Activated gamma-delta T cell treated with Interleukin-2 at 50 U/mL for 16 hours (primary cell): ENCODE measurements at places on chromosomes 2 and 18.

DNA sequence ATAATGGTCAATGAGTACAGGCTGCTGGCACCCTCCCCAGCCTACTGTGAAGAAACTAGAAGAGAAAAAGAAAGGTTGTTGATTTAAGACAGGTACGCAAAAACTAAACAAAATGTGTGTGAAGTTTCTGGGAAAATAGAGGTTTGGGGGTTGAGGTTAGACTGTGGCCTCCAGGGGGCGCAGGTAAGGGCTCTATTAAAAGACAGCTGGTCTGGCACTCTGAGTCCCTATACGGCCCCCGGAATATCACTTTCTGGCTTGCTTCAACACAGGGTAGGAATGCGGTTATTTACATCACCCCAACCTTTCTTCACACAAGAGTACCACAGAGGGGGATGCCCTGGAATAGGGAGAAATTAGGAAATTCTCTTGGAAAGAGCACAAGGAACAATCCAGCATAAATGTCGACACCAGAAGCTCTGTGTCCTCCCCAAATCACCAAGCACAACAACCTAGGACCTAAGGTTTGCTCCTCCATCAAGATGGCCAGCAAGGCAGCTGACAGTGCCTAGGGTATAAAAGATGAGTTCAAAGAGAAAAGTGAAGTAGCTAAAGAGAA, 480.8 kb upstream of the KLHL29 start:
- no peak for DNase-seq

DNA sequence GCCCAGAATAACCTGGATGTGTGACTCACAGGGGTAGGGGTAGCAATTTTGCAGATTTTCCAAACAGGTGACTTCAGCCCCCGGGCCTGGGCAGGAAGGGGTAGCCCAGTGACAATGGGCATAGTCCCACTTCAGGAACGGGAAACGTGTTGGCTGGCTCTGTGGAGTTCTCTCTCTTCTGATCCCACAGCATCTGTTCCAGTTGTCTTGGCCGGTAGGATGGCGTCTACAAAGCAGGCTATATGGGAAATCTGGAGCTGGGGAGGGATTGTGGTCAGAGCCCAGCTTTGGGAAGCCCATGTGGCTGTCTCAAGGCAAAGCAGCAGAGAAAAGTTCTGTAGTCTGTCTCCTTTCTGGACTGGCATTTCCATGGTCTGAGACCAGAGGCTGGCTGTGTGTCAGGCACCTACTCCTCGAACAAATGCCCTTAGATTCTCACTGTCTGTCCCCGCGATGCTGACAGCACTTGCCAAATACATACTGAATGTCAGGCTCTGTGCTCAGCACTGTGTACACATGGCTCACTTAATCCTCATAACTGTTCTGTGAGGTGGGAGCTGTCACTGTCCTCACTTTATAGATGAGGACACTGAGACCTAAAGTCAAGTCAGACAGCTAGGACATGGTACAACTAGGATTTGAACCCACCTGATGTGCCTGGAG, 17.9 kb upstream of the TMEM214 start:
- DNase-seq, result no peak

DNA sequence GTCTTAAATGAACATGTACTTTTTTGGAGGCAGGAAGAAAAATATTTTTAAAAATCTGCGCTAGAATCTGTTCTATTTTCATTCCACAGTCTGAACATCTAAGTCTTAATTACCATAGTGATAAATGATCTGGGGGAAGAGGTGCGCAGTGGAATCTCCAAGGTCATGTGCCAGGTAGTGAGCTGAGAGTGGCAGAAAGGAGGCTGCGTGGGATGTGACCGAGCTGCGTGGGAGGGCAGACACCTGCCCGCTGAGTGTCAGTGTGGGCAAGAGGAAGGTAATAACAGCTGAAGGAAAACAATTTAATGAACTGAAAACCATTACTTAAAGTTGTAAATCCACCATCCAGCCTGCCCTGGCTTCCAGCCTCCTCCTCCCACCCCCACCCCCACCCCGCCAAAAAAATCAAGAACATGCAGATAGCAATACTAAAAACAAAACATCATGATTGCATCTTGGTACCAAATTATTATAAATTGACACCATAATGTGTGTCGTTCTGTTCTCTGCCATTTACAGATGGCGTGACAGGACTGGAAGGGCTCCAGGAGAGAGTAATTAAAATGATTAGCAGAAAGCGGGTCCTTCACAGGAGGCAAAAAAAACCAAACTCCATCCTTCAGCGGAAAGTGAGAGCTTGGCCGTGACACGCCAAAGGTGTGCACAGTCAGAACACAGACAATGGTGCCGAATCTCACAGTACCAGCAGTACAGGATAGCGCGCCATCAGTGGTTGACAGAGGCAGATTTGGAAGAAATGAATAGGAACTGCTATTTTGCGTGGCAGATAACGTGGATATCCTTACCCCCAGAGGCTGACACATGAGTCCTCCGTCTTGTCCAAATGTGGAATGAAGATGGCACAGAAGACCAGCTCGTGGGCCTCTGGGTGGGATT, 11.4 kb upstream of the DTNB start:
- DNase-seq, result no peak

- no peak for DNase-seq
These were observed 64.0 kb upstream of the TRIB2 start for GRCh38 chr2:12652723-12653122.

DNA sequence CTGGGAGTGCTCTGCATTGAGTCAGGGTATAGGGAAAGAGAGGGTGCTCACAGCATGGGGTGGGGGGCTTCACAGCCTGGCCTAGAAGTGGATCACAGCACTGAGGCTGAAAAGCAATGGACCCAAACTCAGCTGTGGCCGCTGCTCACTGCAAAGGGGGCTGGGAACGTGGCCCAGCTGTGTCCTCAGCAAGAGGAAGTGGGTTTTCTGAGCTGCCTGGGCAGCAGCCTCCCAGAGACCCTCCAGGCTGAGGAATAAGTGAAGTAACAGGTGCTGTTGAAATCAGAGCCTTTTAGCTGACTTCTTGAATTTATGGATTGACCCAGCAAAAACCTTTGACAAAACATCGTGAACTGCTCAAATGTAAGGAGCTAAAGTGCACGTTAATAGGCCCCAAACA, 35.2 kb downstream of the PTGR3 start:
- no peak for DNase-seq

GRCh38 chr2:71506222-71507153, 53.1 kb downstream of the DYSF start:
- DNase-seq, result no peak
